ENCODE measurements at places on chromosomes 2 and 18.

DNA sequence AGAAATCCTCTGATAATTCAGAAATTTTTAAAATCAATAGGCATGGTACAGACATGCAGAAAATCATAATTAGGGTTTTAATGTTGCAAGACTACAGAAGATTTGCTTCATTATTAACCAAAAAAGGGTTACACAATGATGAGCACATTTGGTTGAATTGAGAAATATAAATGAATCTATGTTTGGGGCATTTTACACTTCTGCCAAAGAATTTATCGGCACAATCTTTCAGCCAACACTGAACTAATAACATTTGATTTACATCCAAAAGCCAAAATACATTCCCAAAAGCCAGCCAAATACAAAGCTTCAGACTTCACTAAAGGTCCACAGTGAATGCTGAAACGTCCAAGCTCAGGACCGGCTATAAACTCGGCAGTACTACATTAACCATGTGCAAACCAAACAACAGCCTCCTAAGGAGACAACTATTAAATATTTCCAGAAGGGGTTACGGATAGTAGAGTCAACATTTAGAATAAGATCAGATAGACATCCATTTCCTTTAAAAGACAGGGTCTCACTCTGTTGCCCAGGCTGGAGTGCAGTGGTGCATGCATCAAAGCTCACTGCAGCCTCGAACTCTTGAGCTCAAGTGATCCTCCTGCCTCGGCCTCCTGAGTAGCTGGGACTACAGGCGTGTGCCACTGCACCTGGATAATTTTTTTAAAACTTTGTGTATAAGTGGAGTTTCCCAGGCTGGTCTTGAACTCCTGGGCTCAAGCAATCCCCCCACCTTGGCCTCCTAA, 29.4 kb downstream of the SPRED2 start:
- DNase-seq: no peak

- no peak for DNase-seq
Measured at GRCh38 chr2:33929467-33929866, 330.4 kb upstream of the FAM98A start.

- no peak for DNase-seq
Measured at GRCh38 chr18:58674863-58675472, 3.7 kb downstream of the MALT1 start.

GRCh38 chr2:110851531-110851930, 119.2 kb downstream of the ACOXL start:
- DNase-seq: no peak

GRCh38 chr18:27673861-27674260, 488.8 kb upstream of the CHST9 start:
- no peak for DNase-seq

- DNase-seq: no peak
Measured at GRCh38 chr2:6818012-6818411, 47.7 kb downstream of the CMPK2 start.

GRCh38 chr2:150978053-150978452, 283.6 kb downstream of the RBM43 start:
- DNase-seq: no peak

- no peak for DNase-seq
Measured at GRCh38 chr2:241957276-241957675, 87.7 kb downstream of the RTP5 start.

- DNase-seq: no peak
Measured at GRCh38 chr2:14232217-14232616, 400.3 kb upstream of the LRATD1 start.

All from NCI-H510A treated with DMSO at 0.1 percent for 48 hours (cell line).